ENCODE measurements at places on chromosomes 6 and 20. TPM values are rescaled to one million over a fixed set of nuclear protein-coding genes. Genes with fewer than 3 reads are reported as not detected.

SPDEF gene
- total RNA-seq: under 0.01 TPM

IL17F gene
- total RNA-seq: not detected

HSP90AB1 gene
- total RNA-seq: 262 TPM

HCRTR2 gene
- not detected for total RNA-seq

SNX9 gene
- total RNA-seq: 98.8 TPM

TGM3 gene
- total RNA-seq: not detected

OR2H2 gene
- total RNA-seq: not detected

SLC17A3 gene
- total RNA-seq: not detected

HLA-DRB1 gene
- total RNA-seq: not detected

CNPY3 gene
- total RNA-seq: 21.9 TPM

LPA gene
- not detected for total RNA-seq

STXBP5 gene
- total RNA-seq: 40.4 TPM

HLA-DQB1 gene
- total RNA-seq: not detected

BMP5 gene
- total RNA-seq: under 0.01 TPM

MUC21 gene
- total RNA-seq: not detected

ROMO1 gene
- total RNA-seq: 352 TPM

PAX1 gene
- not detected for total RNA-seq

TULP1 gene
- total RNA-seq: not detected

MCCD1 gene
- not detected for total RNA-seq

SLC32A1 gene
- total RNA-seq: not detected

CEBPB gene
- 77.2 TPM for total RNA-seq

MOXD1 gene
- total RNA-seq: 63.3 TPM

KCNK5 gene
- not detected for total RNA-seq

HDGFL1 gene
- total RNA-seq: not detected

GID8 gene
- 29.7 TPM for total RNA-seq

ADGB gene
- total RNA-seq: not detected

NRSN1 gene
- not detected for total RNA-seq

FNDC1 gene
- 0.14 TPM for total RNA-seq

CALHM6 gene
- 2.3 TPM for total RNA-seq

COL11A2 gene
- 0.14 TPM for total RNA-seq

FOXA2 gene
- under 0.01 TPM for total RNA-seq

FERMT1 gene
- 2.8 TPM for total RNA-seq

SLCO4A1 gene
- total RNA-seq: 0.09 TPM

EYA4 gene
- total RNA-seq: 16.6 TPM

STX11 gene
- total RNA-seq: 0.55 TPM

MATN4 gene
- not detected for total RNA-seq

SLC22A7 gene
- total RNA-seq: not detected

C6orf163 gene
- total RNA-seq: 1.1 TPM

SOBP gene
- 5.3 TPM for total RNA-seq

DEFB124 gene
- total RNA-seq: not detected

RSPO4 gene
- total RNA-seq: not detected

KLHDC3 gene
- total RNA-seq: 64.4 TPM

GCNT2 gene
- not detected for total RNA-seq

PYGB gene
- total RNA-seq: 73.7 TPM

GNRH2 gene
- total RNA-seq: 0.09 TPM

OLIG3 gene
- total RNA-seq: not detected

CST5 gene
- not detected for total RNA-seq

RNASET2 gene
- total RNA-seq: 45.4 TPM
